ENCODE measurements at places on chromosomes 7 and 10.

DNA sequence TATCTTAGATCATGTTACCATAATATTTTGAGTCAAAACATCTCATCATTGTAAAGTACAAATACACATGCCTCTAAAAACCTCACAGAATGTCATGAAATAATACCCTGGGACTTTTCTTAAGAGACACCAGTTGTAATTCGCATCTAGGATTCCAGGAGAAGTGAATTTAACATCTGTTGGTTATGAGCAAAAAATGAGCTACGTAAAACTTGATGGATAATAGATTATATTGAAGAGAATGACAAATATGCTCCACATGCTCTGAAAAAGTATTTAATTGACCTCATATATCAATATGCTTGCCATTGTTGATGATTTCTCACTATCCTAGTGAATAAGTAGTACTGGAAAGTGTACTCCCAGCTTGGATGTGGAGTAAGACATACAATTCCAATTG, 227.0 kb downstream of the BBS9 start:
- DNase-seq: no peak

- no peak for DNase-seq
Measured at GRCh38 chr7:148973256-148973655, 55.0 kb downstream of the PDIA4 start.

DNA sequence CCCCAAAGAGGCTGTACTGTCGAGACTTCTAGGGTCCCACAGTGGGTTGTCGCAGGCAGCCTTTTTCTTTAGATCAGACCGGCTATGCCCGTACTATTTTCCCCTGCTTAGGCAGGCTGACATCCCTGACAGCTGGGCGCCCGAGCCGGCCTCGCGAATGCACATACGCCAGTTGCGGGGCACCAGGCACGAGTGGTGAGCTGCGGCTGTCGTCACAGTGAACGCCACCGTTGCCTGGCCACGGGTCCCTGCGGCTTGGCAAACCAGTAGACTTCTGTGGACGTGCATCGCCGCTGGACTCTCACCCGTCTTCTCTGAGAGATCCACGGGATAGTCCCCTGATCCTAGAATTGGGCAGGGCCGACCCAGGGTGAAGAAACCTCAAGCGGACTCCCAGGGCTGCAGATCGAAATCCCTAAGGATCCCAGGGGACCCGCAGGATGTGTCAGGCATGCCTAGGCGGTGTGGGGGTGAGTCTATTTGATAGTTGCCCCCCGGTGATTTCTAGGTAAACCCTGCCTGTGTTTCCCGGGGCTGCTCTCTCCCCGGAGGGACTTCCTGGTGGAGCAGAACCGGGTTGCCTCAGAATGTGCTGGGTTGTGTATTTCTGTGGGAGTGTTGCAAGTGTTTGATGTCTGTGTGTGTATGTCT, 33.0 kb upstream of the ZNF273 start:
- DNase-seq: no peak

DNA sequence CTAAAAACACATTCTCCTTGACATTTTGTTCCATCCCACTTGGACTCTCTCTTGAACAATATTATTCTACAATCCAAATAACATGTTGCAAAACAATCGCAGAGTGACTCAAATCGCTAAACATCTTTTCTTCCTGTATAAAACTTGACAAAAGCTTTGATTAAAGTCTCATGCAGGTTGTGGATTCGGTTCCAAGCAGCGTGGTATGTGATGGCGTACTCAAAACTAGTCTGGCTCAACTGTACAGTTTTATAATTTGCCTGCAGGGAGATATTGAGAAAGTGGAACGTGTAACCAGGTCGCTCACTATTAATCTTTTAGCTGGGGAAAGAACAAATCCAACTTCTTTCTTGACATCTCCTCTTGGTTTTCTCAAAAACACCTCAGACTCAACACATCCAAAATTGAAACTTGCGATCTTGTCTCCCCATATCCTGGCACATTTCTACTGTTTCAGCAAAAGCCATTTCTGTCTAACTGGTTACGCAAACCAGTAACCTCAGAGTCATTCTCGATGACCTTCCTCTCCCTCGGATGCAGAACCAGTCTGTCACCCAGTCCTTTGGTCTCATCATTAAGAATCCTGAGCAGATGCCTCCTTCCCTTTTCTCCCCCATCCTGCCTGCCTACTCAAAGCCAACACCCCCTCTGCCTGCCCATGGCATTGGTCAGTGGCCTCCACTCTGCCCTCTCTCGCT, 100.1 kb downstream of the CACNB2 start:
- no peak for DNase-seq

DNA sequence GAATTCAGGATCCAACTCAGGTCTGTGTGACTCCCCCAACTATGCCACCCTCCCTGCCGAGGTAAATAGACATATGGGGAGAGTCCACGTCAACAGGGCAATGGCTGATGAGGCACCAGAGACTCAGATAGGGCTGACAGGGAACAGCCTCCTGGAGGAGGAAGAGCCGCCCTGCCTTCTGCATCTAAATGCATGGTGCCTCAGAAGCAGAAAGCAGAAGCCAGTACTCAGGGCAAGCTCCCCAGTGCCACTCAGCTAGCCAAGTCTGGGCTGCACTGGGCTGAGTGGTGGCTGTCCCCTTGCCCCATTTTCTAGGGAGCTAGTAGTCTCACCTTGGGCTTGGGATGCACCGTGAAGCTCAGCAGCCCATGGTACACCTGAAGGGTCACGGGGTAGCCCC, 11.0 kb downstream of the RRP12 start:
- DNase-seq: no peak

DNA sequence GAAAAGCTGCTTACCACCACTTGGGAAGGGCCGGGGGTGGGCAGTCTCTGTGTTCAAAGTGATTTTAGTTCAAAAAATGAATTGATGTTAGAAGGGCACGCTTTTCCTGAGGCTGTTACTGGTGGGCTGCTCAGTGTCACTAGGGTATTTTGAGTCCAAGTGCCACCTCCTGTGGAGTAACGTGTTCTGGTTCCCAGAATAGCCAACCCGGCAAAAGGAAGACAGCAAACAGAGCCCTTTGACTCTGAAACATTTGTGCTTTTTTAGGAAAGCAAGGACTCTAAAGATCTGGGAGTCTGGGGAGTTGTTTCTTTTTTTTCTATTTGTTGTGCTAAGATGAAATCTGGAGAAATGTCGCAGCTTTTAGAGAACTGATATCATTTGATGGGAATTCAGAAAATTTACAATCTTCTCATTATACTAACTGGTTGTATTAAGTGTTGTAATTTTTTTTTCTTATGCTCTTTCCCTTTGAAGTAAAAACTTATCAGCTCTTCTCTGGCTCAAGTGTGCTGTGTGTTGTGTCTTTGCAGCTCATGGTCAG, 66.2 kb downstream of the MKX start:
- no peak for DNase-seq

GRCh38 chr10:108427146-108427545, 1262.6 kb upstream of the SORCS1 start:
- no peak for DNase-seq

Measured in stimulated activated CD4-positive, alpha-beta T cell treated with anti-CD3 and anti-CD28 coated beads, Interleukin-2, amount 100 ng/mL, for 4 hours (primary cell).